8988T (cell line): ENCODE measurements at places on chromosomes 3 and 15.

DNA sequence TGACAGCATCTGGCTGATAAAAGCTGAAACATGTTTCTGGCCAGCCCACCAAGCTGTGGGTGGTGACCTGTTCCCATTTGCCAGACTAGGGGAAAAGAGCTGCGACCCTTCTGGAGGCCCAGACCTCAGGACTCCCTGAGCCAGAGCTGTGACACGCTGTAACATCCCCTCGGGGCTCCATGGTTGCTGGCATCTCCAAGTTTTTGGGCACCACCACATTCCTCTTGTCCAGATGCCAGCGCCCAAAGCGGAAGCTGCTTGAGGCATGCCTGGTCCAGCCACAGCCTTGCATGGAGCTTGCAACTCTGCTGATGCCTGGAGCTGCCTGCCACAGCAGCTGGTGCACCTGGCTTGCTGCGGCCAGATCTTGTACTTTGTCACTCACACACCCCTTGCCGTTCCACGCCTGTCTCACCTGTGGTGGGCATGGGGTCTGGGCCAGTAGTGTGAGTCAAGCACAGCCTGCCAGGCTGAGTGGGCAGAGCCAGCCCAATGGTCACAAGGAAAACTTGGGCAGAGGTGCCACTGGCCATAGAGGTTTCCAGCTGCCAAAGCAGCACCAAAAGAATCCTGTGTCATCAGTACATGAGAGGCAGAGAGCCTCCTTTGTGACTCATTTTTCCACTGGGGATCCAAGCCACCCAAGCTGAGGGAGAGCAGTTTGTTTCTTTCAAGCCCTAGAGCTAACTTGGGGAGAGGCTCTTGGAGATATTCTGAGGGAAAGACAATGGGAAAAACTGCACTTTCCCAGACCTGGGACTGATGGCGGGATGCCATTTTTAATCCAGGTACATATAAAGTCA is 45.7 kb upstream of the PTX3 start:
- no peak for DNase-seq

- peak; percentile 44 for DNase-seq
Observed at GRCh38 chr3:185270262-185270955, 16.6 kb upstream of the EHHADH start.

GRCh38 chr15:28098766-28099554 is at the start of gene OCA2:
Gene OCA2, minus strand, starts transcription at chr15:28099315. Its CDS starts 17,441 bp downstream, at chr15:28081874.
- DNase-seq, result no peak

GRCh38 chr3:181712226-181712552 is 464 bp downstream of the SOX2 start:
- DNase-seq, result no peak

DNA sequence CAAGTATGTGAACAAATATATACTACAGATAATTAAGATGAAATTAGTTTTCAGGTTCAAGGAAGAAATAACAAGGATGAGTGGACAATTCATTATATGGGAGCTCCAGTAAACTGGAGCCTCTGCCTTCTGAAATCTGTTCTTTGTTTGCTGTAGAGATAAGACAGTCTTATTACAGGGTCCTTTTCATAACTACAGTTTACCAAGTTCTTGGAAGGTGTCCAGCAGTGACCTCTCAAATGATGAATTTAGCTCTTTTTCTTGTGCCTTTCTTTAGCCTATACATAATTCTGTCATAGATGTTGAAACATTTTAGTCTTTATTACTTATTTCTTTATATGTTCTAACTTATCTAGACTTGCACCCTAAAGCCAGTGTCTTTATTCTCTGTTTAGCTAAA is 89.7 kb upstream of the GBE1 start:
- DNase-seq, result no peak

DNA sequence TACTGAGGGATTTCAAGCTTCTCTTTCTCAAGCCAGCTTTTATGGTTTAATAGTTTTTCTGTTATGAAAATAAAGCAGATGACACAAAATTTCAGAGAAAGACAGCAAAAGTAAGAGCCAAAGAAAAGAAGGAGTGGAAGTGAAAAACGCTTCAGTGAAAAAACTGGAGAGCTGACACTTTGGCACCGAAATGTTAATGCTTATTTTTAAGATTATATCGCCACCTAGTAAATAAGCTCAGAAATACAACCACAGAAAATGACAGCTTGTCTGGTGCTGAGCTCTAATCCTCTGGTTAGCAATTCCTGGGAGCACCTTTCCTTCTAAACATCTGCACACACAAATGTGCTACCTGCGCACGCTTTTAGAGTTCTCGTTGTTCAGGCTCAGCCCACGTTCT is 101.6 kb downstream of the ZPLD1 start:
- peak; percentile 11 for DNase-seq

- DNase-seq, result no peak
Observed at GRCh38 chr3:127039719-127040118, 56.8 kb downstream of the PLXNA1 start.

- DNase-seq, result no peak
Observed at GRCh38 chr3:192875971-192876565, 41.6 kb downstream of the MB21D2 start.

- no peak for DNase-seq
Observed at GRCh38 chr3:100662113-100662823, 47.0 kb upstream of the TFG start.

- DNase-seq, result no peak
Observed at GRCh38 chr3:169515132-169515531, 148.4 kb downstream of the MECOM start.

- no peak for DNase-seq
Observed at GRCh38 chr15:80788536-80788935, 9.4 kb downstream of the CEMIP start.

DNA sequence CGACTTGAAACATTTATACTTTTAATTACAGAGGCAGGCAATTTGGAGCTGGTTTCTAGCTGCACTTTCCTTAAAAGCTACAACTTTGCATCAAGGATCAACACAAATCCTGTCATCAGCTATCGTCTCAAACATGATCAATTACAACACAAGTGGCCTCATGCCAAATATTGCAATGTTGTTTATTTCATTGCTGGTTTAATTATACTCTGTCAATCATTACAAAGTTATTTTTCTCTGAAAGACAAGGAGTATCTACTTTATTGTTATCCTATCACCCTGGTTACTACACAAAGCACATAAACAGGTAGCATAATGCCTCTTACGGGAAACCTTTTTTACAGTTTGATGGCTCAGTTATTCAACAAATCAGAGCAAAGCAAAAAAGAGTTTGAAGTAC is 58.0 kb upstream of the FOXB1 start:
- DNase-seq, result no peak

- DNase-seq, result no peak
Observed at GRCh38 chr15:31489801-31490646, 163.4 kb downstream of the KLF13 start.

DNA sequence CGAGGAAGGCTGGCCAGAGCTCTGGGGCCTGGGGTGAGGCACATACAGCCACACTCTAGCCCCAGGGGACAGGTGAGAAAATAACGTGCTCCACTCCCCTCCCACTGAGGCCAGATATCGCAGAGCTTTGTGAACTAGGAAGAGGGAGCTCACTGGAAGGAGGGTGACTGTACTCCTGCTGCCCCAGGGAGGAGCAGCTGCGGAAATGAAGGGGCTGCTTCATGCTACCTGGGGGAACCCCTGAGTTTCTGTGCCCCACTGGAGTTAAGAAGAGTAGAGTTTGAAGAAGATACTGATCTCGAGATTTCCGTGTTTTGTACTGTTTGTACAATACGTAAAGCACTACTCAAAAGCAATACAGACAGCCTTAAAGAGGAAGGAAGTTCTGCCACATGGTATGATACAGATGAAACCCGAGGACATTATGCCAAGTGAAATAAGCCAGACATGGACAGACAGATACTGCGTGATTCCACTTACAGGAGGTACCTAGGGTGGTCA is 44.6 kb downstream of the CMTM6 start:
- DNase-seq, result no peak

GRCh38 chr3:23607184-23607847 is 198.4 kb upstream of the UBE2E1 start:
- DNase-seq, result no peak

GRCh38 chr15:81271761-81272644 is 51.9 kb downstream of the STARD5 start:
- DNase-seq, result no peak

- DNase-seq, result no peak
Observed at GRCh38 chr3:54251705-54252104, 129.4 kb downstream of the CACNA2D3 start.

DNA sequence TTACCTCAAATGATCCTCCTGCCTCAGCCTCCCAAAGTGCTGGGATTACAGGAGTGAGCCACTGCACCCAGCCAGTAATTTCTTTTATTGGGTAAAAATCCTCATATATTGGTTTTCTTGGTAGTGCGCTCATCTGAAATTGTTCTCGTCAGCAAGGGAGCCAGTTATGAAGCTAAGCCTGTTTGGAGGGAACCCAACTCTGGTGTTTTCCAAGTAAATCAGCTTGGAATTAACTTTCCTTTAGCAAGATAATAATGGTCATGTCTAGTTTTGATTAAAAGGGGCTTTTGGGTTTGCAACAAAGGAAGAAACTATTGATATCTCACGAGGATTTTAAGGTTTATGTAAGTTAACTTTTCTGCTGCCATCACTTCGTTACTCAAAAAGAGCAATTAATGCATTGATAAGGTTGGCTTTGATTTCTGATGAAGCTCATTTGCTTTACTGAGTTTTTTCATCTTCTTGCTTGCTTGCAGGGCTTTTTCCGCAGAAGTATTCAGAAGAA is 72.7 kb downstream of the RARB start:
- DNase-seq, result no peak

GRCh38 chr3:142963516-142964448 is at the start of gene PAQR9:
Gene PAQR9, minus strand, starts transcription at chr3:142963674. Its CDS starts 338 bp downstream, at chr3:142963336.
- no peak for DNase-seq

DNA sequence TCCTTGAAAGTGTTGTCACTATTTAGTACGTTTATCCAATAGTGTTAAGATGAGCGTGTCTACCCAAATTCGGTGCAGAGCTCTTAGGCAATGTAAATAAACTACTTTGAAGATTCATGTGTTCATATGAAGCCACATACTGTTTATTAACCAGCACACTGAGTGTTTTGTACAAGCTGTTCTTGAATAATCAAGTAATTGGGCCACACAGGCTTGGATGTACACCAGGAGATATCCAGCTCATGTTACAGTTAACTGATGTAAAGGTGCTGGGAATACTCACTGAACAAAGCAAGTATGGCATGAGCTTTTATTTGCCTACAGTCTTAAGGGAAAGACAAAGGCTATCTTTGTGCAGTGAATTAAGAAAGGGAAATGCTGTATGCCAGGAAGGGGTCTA is 632 bp upstream of the DHX36 start:
- no peak for DNase-seq

- no peak for DNase-seq
Observed at GRCh38 chr3:131802029-131802428, 232.8 kb downstream of the CPNE4 start.

DNA sequence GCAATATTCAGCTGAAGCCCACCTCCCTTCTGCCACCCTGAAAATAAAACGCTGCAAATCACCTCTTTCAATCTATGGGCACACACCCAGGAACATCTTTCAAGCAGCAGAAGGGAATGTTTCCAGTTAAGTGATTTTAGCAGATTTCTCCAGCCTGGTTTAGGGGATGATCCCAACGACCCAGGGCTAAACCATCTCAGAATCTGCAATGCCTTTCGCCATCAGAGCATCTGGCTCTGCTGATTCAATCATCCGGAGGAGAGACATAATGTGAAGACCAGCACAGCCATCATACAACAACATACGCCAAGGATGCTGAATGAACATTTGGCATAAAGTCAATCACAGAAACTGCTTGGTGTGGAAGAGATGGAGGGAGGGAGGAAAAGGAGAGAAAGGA is 15.5 kb upstream of the LRRN1 start:
- DNase-seq, result no peak

DNA sequence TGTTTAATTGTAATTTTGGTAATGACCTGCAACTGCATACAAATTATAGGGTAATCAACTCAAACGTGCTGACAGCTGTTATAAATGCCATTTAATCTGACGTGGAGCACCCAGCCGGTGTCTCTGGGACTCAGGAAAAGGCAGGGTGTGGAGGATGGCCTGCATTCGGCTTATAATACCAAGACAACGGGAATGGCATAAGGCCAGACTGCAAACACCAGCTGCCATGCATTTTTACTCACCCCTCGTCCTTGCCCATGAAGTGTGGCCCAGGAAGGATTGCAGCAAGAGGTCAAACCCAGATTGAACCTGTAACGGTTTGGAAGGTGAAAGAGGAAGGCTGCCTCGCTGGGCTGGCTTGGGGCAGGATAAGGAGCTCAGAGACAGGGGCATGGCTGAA is 96.4 kb downstream of the WNT7A start:
- DNase-seq, result no peak

- no peak for DNase-seq
Observed at GRCh38 chr3:120072867-120073525, 21.3 kb downstream of the GSK3B start.

GRCh38 chr3:33089515-33089914 is 7.4 kb downstream of the GLB1 start:
- no peak for DNase-seq

DNA sequence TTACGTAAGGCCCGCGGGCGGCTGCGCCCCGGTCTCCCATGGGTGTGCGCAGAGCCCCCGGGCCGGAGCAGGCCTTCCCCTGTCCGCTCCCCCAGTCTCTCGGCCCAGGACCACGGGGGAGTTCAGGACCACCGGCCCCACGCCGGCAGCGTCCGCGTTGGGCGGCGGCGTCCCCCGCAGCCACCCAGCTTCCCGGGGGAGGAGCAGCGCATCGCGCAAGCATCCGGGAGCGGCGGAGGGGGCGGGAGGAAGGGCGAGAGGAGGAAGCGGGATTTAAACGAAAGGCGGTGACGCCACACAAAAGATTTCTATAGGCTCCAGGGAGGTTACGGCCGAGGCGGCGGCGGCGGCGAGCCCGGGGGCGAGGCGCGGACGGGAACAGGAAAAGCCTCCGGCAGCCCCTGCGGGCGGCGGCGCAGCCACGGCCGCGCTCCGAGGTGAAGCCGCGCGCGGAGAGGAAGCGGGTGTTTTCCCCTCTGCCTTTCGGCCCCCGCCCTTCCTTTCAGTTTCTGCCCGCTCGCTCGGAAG is at the start of gene TLNRD1:
TLNRD1 (plus strand) TSS at position 300 of the 528 bp plus-strand sequence. CDS start 1,349 bp downstream, outside the sequence.
- peak; percentile 86 for DNase-seq

- peak; percentile 25 for DNase-seq
Observed at GRCh38 chr15:33201491-33202231, 7.1 kb upstream of the FMN1 start.

- no peak for DNase-seq
Observed at GRCh38 chr3:129548104-129548965, 5.4 kb downstream of the H1-8 start.

DNA sequence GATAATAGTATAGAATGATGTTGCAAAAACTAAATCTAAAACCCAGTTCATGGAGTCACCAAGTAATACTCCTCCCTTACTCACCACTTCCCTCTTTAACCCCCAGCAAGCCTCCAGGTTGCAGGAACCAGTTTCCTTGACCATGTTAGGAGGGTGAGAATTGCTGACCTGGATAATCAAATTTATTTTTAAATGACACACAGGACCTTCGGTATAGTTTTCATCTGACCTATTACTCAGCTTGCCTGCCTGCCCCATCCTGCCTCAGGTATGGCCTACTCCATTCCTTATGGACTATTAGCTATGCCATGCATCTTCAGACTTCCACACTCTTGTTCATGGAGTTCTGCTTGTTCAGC is 883 bp downstream of the RTP4 start:
- no peak for DNase-seq

- DNase-seq, result peak; percentile 68
Observed at GRCh38 chr15:90221246-90221900, 12.4 kb downstream of the CIB1 start.

GRCh38 chr15:92809880-92810361 is 90.2 kb upstream of the CHD2 start:
- no peak for DNase-seq

- no peak for DNase-seq
Observed at GRCh38 chr3:81967393-81967792, 205.9 kb upstream of the GBE1 start.

- no peak for DNase-seq
Observed at GRCh38 chr3:188053710-188054380, 100.1 kb upstream of the LPP start.
